Activated CD4-positive, alpha-beta T cell treated with anti-CD3 and anti-CD28 coated beads, Interleukin-2, amount 10 ng/mL, durations not matched to agents 7 days and 5 days (primary cell): ENCODE measurements at places on chromosomes 5 and 9.

GRCh38 chr9:137294091-137294680 is 7.9 kb downstream of the NRARP start:
- H3K4me3 ChIP-seq, result peak overlapping the region; percentile 28
- peaks cover 5% of the 10 kb centered on the region for H3K4me1 ChIP-seq
- H3K27ac ChIP-seq, result no peak overlapping the region

DNA sequence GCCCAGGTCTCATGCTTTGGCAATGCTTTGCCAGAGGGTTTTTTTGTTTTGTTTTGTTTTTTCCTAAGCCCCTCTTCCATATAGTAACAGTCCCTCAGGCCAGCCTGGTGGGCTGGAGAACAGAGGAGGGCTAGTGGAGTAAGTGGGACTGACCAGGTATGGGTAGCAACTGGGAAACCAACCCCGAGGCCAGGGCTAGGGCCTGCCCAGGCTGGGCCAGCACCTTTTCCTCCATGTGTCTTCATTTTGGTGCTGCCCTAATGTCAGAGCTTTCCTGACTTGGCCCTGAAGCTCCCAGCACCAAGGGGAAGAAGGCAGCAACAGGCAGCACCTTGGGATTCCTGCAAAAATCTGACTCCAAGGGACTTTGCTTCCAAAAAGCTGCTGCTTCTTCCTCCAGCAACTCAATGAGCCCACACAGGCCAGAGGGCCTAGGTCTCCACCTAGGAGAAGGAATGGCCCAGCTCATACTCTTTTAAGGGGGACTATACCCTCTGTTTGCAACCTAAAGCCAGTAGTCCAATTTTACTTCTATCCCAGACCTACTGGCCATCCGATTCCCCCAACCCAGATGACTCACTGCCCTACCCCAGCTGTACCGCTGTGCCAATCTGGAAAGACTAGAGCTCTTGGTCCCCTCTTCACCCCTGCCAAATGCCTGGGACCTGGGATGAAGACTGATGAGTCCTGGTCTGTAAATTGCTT is 105.1 kb downstream of the PSD2 start:
- no peak for DNase-seq
- H3K4me1 ChIP-seq, result peaks cover 1% of the 10 kb centered on the region
- no peaks in the 10 kb centered on the region for H3K36me3 ChIP-seq
- no peak overlapping the region for H3K27ac ChIP-seq
- peaks cover 37% of the 10 kb centered on the region for H3K27me3 ChIP-seq

DNA sequence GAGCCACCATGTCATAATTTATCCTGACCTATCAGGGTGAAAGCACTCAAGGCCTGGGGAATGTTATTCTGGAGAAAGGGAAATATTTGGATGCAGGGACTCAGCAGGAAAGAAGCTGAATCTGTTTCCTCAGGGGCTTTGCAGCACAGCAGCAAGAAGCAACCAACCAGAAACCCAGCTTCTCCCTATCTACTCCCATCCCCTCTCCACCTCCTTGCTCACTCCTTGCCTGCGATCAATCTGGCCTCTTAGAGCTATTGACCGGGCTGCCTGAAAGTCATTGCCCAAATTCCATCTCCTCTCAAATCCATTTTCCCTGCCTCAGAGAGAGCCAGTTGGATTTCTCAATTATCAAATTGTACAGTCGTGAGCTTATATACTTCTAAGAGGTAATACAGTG is 542.0 kb upstream of the TRPC7 start:
- H3K4me3 ChIP-seq, result no peak overlapping the region
- no peaks in the 10 kb centered on the region for H3K4me1 ChIP-seq
- no peaks in the 10 kb centered on the region for H3K36me3 ChIP-seq
- H3K27ac ChIP-seq, result no peak overlapping the region

GRCh38 chr9:72292256-72292682 is 72.7 kb downstream of the ZFAND5 start:
- no peak overlapping the region for H3K27ac ChIP-seq
- peaks cover 2% of the 10 kb centered on the region for H3K4me1 ChIP-seq
- H3K36me3 ChIP-seq, result no peaks in the 10 kb centered on the region
- H3K27me3 ChIP-seq, result peaks cover 9% of the 10 kb centered on the region
